BE2C (cell line): ENCODE measurements at places on chromosomes 2 and 18.

GRCh38 chr18:76709659-76710645, 112.4 kb upstream of the ZNF236 start:
- DNase-seq = peak; percentile 56

GRCh38 chr2:47782671-47783485, at the start of gene MSH6:
Gene MSH6, plus strand, starts transcription at chr2:47783145. Its CDS starts 89 bp downstream, at chr2:47783234.
- DNase-seq = peak; percentile 85

GRCh38 chr2:97698530-97698929, 14.8 kb upstream of the ZAP70 start:
- no peak for DNase-seq

DNA sequence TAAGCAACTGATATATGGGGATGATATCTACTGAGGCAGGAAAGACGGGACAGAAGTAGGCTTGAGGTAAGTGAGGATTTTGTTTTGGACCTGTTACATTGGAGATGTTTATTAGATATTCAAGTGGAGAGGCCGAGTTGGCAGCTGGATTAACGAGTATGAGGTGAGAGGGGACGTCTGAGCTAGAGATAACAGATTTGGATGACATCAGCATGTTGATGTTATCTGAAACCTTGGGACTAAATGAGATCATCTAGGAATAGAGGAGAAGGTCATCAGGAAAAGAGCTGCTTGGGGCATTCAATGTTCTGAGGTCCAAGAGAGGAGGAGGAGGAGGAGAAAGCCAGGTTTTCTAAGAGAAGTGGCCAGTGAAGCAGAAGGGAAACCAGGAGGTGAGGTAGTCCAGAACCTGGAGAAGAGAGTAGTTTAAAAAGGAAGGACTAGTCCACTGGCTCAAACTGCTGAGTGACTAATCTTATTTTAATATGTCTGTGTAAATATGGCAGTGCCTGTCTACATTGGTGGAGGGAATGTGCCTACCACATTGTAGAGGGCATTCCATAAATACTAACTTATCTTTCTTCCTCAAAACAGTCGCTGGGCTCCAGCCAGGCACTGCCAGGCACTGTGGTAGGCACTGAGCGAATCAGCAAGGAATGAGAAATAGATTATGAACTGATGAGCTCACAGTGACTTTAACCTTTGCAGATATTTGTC, 488.3 kb downstream of the DLGAP1 start:
- no peak for DNase-seq

DNA sequence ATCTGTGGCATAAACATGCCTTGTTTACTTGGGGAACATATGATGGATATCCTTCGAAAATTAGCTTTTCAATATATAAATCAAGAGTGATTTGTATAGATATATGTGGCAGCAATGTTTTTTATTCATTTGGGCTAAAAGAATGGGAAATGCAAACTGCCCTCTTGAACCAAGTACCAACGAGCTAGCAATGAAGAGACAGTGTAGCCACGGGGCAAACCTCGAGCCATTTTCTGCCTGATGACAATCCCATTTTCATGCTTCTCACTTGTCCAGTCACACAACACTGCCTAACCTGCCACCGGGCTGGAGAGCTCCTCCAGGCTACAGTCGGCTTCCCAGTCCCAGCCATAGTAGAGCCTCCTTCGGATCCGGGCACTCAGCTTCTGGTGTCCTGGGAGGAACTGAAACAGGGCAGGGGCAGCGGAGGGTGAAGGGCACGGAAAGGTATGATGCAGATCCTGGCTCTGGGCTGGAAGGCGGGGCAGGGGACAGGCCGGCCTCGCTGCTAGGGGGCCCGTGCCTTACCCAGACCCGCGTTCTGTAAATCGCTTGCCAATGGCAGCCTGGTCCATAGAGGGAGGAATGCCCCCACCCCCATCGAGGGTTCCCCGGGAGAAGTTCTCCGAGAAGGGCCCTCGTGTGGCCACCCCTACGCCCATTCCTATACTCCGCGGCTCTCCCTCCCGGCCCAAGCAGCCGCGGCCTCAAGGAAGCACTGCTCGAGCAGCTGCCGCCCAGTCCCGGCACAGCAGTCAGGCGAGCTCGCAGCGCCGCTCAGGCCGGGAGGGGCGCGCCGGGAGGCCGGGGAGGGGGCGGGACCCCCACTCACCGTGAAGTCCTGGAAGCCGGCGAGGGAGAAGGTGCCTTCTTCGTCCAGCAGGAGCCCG, 552 bp downstream of the CNPPD1 start:
- peak; percentile 58 for DNase-seq

GRCh38 chr2:63903003-63903402, 61.3 kb downstream of the UGP2 start:
- no peak for DNase-seq

GRCh38 chr2:202589582-202589949, 45.2 kb upstream of the FAM117B start:
- DNase-seq = no peak

DNA sequence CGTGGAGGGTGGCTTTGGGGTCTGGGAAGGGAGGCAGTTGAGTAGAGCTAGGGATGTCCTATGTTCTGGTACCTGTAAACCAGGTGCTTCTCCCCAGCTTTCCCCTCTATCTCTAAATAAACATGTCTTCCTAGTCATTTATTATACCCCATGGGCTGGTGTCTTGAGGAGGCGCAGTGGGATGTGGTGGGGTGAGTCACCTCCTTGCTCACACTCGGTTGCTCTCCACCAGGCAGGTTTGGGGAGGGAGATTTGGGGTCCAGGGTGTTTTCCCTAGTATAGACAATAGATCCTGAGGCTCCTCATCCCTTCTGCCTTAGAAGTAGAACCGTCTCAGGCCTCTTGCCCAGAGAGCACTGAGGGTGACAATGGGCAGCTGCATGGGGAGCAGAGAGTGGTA, 5.1 kb downstream of the PSD4 start:
- no peak for DNase-seq

DNA sequence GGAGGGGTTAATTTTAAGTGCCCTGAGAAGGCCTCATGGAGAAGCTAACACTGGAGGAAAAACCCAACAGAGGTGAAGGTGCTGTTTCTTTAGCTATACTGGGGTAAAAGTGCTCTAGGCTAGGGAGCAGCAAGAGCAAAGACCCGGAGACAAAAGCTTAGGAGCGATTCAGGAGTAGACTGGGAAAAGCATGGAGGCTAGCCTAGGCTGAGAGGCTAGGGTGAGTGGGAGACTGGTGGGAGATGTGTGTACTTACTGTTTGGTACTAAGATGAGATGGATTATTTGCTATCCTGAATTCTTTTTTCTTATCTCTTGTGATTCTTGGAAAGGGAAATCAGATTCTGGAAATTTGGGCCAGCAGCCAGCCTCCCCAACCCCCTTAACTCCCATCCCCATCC, 2.0 kb downstream of the GIGYF2 start:
- peak; percentile 10 for DNase-seq

DNA sequence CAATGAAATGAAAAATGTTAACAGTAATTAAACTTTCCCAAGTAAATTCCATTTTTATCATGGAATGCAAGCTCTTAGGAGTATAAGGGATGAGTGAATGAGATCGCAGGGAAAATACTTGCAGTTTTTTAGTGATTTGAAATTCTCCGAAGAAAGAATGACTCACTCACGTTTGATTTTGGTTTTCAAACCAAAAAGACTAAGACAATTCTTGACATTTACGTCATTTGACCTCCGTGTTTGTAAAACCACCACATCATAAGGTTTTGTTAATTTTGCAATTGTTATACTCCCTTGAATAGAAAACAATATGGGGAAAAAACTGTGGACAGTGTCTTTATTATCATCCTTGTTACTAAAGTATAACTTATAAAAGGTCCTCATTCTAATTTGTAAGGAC, 29.4 kb downstream of the COL4A4 start:
- DNase-seq = no peak

- no peak for DNase-seq
Observed at GRCh38 chr18:26134107-26134506, 438 bp downstream of the PSMA8 start.

DNA sequence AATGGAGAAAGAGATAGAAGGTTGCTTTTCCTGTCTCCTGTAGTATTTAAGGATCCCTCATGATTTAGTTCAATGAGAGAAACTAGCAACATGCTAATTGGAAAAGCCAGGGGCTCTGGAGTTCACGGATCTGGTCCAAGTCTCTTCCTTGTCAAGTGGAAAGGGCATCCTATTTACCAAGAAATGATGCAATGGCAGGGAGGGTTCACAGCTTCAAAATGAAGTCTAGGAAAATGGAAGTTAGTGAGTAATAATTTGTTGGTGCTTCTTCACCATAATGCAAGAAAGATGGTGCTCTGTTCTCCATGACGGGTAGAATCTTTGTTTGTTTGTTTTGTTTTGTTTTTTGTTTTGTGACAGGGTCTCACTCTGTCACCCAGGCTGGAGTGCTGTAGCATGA, 34.6 kb upstream of the SP3 start:
- no peak for DNase-seq

- no peak for DNase-seq
Observed at GRCh38 chr2:224658780-224659405, 57.3 kb downstream of the CCDC195 start.

DNA sequence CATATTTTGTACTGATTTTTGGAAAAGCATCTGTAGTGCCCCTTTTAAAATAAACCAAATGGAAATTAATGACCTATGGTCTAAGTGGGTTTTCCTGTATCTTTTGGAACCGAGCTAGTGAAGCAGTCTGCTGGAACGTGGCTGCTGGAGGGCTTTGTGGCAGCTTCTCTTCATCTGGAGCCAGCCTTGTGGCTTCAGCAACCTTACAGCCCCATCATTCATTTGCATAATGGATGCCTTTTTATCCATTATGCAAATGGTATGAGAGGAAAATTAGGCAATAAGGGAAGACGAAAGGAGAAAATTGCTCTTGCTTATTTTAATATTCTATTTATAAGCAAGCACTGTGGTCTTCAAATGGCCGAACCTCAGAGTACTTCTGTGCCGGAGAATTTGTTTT, 421.0 kb downstream of the PARD3B start:
- DNase-seq = no peak

GRCh38 chr2:1800716-1801388, 56.5 kb upstream of the PXDN start:
- no peak for DNase-seq

- no peak for DNase-seq
Observed at GRCh38 chr2:97759727-97760407, 46.5 kb downstream of the ZAP70 start.

DNA sequence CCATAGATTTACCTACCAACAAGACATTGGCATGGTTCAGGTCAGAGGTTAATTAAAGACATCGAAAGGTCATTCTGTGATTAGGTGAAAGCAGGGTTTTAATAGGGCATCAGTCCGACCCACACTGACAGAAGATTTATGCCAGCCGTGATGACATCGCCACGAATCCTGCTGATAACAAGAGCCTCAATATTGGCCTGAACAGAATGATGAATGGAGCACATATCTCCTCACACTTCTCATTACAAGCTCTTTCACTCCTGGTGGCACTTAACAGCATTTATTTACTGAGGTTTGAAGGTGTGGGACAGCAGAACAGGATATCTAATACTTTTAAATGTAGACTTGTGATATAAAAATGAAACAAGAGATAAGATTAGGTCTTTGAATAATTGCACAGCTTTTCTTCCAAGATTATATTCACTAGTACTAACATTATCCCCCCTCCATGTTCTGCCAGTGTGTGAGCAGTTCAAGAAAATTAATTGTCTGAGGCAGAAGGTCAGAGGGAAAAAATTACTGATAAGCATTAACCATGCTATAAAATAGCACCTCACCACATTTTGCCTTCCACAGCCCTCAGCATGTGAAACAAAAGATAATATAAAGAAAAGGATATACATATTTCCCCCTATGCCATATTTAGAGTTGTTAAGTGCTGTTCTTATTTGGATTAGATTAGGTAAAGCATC, 23.1 kb upstream of the INSIG2 start:
- no peak for DNase-seq

GRCh38 chr18:48136051-48136826, 205.8 kb upstream of the SMAD2 start:
- DNase-seq = peak; percentile 18

GRCh38 chr2:108414945-108415344, 34.1 kb upstream of the GCC2 start:
- no peak for DNase-seq

- DNase-seq = no peak
Observed at GRCh38 chr18:62987055-62987830, 271.9 kb downstream of the PHLPP1 start.

- DNase-seq = no peak
Observed at GRCh38 chr18:36777566-36777965, 51.2 kb downstream of the TPGS2 start.

- peak; percentile 62 for DNase-seq
Observed at GRCh38 chr2:45651415-45652089, at the start of gene PRKCE. Gene PRKCE, plus strand, starts transcription at chr2:45651675.

- no peak for DNase-seq
Observed at GRCh38 chr2:73033142-73033765, 38.3 kb downstream of the SFXN5 start.

DNA sequence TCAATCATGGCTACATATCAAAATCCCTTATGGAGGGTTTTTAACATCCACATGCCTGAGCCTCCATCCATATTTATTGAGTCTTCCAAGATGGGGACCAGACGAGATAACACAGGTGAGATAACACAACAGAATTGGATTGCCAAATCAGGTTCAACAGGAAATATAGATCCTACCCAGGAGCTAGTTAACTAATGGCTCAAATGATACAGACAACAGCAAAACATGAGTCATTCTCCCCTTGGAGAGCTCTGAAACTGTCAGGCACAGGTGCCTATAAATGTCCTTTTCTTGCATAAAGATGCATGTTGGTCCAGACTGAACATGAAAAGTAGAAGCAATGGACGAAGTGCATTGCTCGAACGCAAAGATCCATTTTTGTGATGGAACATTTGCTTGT, 202.2 kb downstream of the CDH20 start:
- no peak for DNase-seq

- no peak for DNase-seq
Observed at GRCh38 chr2:49241991-49242390, 87.7 kb upstream of the FSHR start.

GRCh38 chr2:78941751-78942150, 83.8 kb upstream of the REG3G start:
- DNase-seq = no peak

- no peak for DNase-seq
Observed at GRCh38 chr2:47486841-47487497, 84.0 kb downstream of the MSH2 start.

DNA sequence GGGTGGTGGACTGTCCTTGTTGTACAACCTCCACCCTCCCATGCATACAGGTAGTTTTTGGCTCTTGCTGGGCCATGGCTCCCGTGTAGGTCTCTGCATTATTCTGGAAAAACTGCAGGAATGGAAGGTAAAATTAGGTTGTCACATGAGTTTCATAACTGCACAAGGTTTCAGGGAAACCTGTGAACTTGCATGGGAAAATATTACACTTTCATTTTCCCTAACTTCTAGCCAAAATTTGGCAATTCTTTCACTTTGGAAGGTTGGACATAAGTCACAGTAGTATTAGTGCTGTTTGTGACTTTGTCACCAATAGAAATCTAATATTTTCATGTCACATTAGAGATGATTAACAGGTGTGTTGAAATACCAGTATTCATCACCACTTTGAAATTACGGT, 118.1 kb upstream of the MGAT5 start:
- DNase-seq = no peak
